ENCODE measurements at places on chromosomes 2 and 18. TPM values are rescaled to one million over a fixed set of nuclear protein-coding genes. Genes with fewer than 3 reads are reported as not detected.

SLC5A7 gene
- total RNA-seq, result not detected

C2orf76 gene
- total RNA-seq, result 5.0 TPM

TDRD15 gene
- not detected for total RNA-seq

XIRP2 gene
- 0.16 TPM for total RNA-seq

CCDC141 gene
- total RNA-seq, result 0.57 TPM

ACKR3 gene
- total RNA-seq, result 26.0 TPM

CXCR4 gene
- 130 TPM for total RNA-seq

TUBA3E gene
- not detected for total RNA-seq

PLGLB1 gene
- total RNA-seq, result 5.9 TPM

SERPINB10 gene
- not detected for total RNA-seq

CSRNP3 gene
- under 0.01 TPM for total RNA-seq

LYG1 gene
- total RNA-seq, result 0.57 TPM

ELOA2 gene
- not detected for total RNA-seq

SPDYA gene
- total RNA-seq, result 1.3 TPM

IL18RAP gene
- total RNA-seq, result not detected

SLC8A1 gene
- 1.9 TPM for total RNA-seq

CHRNG gene
- total RNA-seq, result not detected

DLGAP1 gene
- total RNA-seq, result 3.7 TPM

NEB gene
- total RNA-seq, result 1.1 TPM

TCF23 gene
- not detected for total RNA-seq

WDR33 gene
- 16.7 TPM for total RNA-seq

KCNIP3 gene
- total RNA-seq, result under 0.01 TPM

DDX1 gene
- total RNA-seq, result 58.9 TPM

DLX1 gene
- total RNA-seq, result not detected

SPHKAP gene
- total RNA-seq, result not detected

AP1S3 gene
- 2.3 TPM for total RNA-seq

BOLL gene
- total RNA-seq, result not detected

BIRC6 gene
- 107 TPM for total RNA-seq

MALL gene
- total RNA-seq, result 47.9 TPM

ERICH2 gene
- total RNA-seq, result not detected

CAVIN2 gene
- 170 TPM for total RNA-seq

RAB6C gene
- total RNA-seq, result not detected

RFX8 gene
- total RNA-seq, result 0.49 TPM

RGPD5 gene
- total RNA-seq, result 41.0 TPM

SLC4A5 gene
- not detected for total RNA-seq

MAP2 gene
- 5.0 TPM for total RNA-seq

ARHGAP15 gene
- not detected for total RNA-seq

CASP8 gene
- total RNA-seq, result 11.0 TPM

CHRNA1 gene
- 0.16 TPM for total RNA-seq

RTP5 gene
- not detected for total RNA-seq

OST4 gene
- total RNA-seq, result 391 TPM

LHCGR gene
- total RNA-seq, result not detected

ACADL gene
- not detected for total RNA-seq

PFN4 gene
- 0.32 TPM for total RNA-seq

GAL3ST2 gene
- not detected for total RNA-seq

Measured in bladder microvascular endothelial cell (primary cell).